NCI-H1436 (cell line): ENCODE measurements at places on chromosomes 5 and 9.
A peak's percentile ranks its signal among the peaks of the same experiment; 100 is the strongest.

GRCh38 chr9:16521868-16522411 is 348.5 kb downstream of the BNC2 start:
- no peak for DNase-seq

- no peak for DNase-seq
These were observed 306.2 kb downstream of the SEMA5A start for GRCh38 chr5:9239626-9240025.

- DNase-seq = no peak
These were observed 2.5 kb upstream of the AQP7 start for GRCh38 chr9:33404788-33405362.

GRCh38 chr5:75331-76320 is 16.3 kb upstream of the PLEKHG4B start:
- DNase-seq = no peak

GRCh38 chr5:143446535-143447226 is 43.2 kb upstream of the NR3C1 start:
- DNase-seq = no peak

DNA sequence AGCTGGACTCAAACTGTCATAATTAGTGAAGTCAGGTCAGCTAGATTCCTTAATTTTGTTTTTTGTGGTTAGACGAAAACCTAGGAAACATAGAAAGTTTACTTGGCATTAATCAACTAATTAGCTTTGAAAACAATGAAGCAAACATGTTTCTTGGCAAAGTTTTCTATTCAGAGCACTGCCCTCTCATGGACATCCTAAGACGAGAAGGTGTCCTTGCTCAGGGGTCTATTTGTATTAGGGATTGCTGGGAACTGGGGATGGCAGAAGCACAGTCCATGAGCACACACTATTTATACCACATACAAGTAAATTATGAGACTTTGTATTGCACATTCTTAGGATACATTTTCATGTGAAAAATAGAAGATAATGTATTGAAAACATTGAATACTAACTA is 49.7 kb downstream of the POC5 start:
- DNase-seq = no peak

GRCh38 chr5:138597661-138598400 is 22.6 kb upstream of the HSPA9 start:
- DNase-seq = no peak

DNA sequence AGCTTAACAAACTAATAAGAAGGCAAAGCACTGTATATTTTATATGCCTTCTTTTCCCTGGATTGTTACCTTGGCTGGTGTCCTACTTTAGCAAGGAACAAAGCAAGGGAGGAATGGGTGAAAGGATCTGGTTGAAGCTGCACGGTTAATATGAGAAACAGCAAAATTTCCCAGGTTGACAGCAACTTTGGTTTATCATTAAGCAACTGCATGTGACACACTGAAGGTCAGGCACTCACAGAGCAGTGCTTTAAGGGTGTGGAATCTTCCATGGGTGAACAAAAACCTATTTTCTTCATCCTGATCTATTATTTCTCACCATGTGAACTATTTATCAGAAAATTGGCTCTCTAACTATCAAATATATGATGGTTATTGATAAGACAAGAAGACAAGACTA is 109.0 kb upstream of the ATP10B start:
- no peak for DNase-seq

- no peak for DNase-seq
These were observed 35.6 kb downstream of the ACTBL2 start for GRCh38 chr5:57446966-57447365.

DNA sequence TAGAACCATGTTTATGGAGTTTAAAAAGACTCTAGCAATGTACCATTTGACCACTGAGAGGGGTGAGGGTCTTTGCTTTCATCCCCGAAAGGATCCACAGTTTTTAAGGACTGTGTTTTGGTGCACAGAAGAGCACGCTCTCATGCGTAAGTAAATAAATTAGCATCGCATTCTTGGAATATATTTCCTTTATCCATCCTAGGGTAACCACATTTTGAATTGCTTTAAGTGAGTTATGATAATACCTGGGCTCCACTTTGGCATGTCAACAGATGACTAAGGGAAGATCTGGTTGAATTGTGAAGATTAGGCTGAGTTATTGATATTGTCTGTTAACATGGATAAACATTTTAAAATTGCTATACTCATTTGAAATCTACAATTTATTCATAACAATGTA is 89.4 kb upstream of the EDIL3 start:
- no peak for DNase-seq

DNA sequence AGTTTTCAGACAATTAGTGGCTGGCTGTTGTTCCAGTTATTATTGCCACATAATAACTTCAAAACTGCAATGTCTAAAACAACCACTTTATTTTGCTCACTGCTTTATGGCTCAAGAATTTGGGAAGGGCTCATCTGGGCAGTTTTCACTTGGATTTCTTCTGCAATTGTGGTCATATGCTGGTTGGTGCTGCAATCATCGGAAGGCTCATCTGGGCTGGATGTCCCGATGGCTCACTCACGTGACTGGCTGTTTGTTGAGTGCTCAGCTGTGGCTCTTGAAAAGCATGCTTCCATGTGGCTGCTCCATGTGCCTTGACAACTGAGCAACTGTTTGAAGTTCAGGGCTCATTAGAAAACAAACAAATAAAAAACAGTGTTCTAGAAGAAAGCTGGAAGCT is 1032.5 kb downstream of the DTWD2 start:
- no peak for DNase-seq

- DNase-seq = no peak
These were observed 25.6 kb downstream of the GOLGA2 start for GRCh38 chr9:128249908-128250838.

DNA sequence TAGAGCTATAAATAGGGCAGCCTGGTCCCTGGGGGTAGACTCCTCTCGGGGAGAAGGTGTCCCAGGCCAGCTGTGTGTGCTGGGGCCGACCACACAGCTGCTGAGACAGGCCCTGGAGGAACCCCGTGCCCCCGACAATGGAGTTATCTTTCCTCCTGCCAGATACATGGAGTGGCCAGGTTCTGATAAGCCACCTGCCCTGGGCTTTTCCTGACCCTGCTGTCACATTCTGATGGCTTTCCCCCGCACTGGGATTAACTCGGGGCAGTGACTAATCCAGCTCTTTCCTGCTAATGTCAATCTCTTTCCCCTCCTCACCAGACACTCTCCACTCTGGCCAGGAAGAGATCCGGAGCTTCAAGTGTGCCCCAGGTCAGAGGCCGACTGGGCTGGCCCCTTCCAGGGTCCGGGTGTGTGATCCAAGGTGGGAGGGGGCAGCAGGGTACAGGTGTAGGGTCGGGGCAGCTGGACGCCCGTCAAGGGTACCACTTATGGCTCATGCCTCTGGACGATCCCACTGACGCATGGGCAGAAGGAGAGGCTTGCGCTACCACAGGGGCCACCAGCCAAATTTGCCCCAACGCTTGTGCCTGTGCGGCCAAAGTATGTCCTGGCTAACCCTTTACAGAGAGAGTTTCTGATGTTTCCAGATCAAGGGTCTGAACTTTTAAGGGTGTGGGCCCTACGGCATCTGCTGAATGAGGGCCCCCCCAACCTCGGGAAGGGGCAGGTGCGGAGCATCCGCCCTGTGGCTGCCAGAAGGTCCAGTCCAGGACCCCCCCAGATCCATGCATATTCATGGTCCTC is 20.6 kb upstream of the COL5A1 start:
- DNase-seq = no peak

DNA sequence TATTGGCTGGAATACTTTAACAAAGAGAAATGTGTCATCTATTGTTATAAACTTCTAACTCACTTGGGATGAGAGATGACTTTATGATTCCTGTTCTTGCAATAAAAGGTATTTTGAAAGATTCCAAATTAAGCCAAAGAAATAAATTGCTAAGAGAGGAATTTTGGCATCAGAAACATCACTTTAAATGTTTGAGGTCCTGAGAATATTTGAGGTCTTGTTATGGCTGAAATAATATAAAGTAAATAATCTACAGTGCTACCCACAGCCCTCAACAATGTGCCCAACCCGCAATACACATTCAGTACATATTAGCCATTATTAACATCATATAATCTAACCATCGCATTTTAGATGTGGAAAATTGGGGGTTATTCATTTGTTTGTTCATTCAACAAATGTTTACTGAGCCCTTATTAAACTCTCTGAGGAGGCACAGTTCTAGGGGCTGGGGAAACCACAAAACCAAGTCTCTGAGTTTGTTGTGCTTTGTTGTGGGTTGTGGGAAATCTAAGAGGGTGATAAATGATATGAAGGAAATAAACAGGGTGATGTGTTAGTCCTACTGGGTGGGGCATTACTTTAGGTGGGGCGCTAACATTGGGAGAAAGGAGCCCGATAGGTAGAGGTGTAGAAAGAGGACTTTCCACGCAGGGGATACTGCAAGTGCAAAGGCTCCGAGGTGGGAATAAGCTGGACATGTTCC is 135.2 kb upstream of the CLINT1 start:
- no peak for DNase-seq

GRCh38 chr9:78267889-78268288 is 29.0 kb upstream of the PSAT1 start:
- DNase-seq = no peak

DNA sequence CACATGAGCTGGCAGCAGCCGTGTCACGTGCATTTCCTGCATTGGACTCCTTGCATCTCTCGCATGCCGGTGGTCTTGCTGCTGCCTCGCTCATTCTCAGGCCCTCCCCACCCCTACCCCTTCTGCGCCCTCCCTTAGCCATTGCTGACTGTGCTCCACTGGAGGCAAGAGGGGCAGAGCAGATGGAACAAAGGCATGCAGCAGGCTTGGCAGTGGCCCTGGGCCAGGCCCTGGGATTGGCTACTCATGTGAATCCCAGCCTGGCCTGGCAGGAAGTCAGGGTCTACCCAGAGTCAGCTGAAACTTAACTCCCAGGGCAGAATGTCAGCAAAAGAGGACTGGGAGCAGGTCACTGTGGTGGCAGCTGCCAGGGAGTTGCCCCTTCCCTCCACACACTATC is 62.3 kb downstream of the TSTD2 start:
- no peak for DNase-seq

GRCh38 chr5:8060235-8060952 is 191.4 kb downstream of the MTRR start:
- DNase-seq = no peak

GRCh38 chr5:36239370-36240293 is 2.1 kb downstream of the NADK2 start:
- no peak for DNase-seq

- DNase-seq = peak; percentile 91
These were observed 270.5 kb upstream of the CD180 start for GRCh38 chr5:67467110-67467509.

- no peak for DNase-seq
These were observed 603.0 kb downstream of the NR2F1-AS1 start for GRCh38 chr5:92977846-92978540.

GRCh38 chr5:15525703-15526275 is 25.8 kb downstream of the FBXL7 start:
- DNase-seq = no peak

- no peak for DNase-seq
These were observed 360.1 kb upstream of the PANK3 start for GRCh38 chr5:168939156-168939800.

- DNase-seq = no peak
These were observed 409.5 kb upstream of the MEF2C start for GRCh38 chr5:89292487-89292886.

DNA sequence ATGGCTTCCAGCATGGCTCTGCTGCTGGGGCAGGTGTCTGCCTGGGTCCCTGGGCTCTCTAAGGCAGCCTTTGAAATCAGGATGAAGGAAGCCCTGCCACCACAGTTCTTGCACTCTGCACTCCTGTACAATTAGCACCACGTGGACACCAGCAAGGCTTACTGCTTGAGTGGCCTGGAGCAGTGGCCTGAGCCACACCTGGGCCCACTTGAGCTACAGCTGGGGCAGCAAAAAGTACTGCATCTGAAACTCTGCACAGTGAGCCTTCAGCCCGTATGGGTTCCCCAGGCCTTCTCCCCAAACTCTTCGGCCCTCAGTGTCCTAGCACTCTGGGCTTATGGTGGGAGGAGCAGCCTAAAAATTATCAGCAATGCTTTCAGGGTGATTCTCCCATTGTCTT is 8.0 kb upstream of the INIP start:
- DNase-seq = no peak

- DNase-seq = no peak
These were observed 171.0 kb downstream of the ZNF462 start for GRCh38 chr9:107033966-107034365.

DNA sequence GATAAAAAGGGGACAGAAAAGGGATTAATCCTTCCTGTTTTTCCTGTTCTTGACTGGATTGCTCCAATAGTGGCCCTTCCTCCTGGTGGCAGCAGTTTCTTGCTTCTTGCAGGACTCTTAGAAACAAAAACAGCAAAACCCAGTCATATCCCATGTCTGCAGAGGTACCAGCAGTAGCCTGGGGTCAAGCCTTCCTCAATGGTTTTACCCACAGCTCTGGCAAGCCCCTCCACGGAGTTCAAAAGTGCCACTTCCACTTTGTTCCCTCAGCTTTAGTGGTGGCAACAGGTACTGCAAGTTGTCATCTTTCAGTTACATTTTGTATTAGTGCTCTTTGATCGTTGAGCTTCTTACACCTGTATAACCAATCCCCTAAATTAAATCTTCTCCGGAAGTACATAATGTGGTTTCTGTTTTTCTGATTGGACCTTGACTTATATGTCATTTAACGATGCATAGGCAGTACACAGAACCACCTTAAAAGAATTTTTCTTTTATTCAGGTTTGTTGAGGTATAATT is 8.7 kb upstream of the RANBP6 start:
- DNase-seq = peak; percentile 19

DNA sequence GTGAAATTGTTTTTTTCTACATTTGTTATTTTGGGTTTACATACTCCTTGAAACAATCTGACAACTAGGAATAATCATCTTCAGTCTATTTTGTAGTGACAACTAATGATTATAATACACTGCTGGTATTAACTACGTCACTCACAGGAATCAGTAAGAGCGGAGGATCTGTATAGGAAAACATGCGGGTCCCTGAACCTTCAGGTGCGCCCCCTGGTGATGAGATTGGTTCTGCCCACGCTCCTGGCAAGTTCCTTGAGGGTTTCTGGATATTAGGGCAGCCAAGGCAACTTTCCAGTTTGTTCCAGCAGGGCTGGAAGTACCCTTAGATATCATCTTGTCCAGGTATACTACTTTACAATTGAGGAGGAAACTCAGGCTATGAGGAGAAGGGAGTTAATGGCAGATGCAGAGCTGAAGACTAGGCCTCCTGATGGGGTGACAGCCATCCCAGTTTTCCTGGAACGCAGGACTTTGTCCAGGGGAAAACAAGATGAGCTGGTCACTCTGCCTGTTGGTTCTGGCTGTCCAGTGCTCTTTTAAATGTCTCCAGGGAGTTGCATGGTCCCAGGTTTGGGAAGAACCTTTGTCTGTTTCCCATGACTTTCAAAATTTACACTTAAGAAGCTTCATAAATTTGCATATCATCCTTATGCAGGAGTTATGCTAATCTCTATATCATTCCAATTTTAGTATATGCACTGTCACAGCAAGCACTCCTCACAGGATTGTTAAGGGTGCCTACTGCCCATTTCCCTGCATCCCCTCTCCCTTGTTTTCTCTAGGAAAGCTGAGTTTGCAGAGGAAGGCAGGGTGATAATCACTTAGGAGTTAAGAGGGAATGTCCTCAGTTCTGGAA is 14.9 kb upstream of the WNT8A start:
- peak; percentile 65 for DNase-seq
